NCI-H82 (cell line): ENCODE measurements at places on chromosomes 3 and 15.

GRCh38 chr3:101925564-101925963, 76.2 kb downstream of the NFKBIZ start:
- DNase-seq, result no peak

DNA sequence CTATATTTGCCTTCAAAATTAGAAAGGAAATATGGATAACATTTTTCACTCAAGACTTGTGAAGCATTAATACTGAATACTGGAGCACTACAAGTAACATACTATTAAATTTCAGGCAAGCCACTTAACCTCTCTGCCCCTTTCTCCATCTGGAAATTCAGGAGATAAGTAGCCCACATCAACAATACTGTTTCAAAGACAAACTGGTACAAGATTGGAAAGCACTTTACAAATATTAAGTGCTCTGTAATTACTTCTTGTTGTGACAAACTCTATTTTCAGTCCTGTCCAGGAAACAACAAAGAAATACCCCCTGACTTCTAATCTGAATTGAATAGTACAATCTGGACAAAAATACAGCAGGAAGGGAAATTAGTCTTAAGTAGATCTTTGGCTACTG, 49.3 kb downstream of the TMEM212 start:
- no peak for DNase-seq

- no peak for DNase-seq
These were observed 21.2 kb downstream of the UBE2Q2 start for GRCh38 chr15:75864213-75865059.

DNA sequence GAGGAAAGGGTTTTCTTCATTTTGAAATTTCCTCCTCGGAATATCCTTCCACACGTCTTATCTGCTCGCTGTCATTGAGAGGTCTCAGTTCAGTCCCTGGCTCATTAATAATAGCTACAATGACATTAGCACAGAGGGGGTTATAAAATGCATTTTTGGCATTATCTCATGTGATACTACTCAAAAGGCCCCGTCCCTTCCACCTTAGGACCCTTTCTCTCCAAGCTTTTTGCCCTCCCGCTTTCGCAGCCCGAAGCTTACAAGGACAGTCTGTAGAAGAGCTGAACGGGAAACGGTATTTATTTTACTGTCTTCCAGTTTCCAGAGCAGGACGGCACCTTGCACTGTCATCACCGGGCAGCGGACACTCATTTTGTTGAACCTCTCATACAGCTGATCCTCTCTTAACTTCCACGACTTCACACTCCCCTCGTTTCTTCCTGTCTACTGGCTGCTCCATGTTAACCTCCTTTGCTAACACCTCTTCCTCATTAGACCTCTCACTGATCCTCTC, 5.6 kb upstream of the PLEKHO2 start:
- DNase-seq, result no peak

DNA sequence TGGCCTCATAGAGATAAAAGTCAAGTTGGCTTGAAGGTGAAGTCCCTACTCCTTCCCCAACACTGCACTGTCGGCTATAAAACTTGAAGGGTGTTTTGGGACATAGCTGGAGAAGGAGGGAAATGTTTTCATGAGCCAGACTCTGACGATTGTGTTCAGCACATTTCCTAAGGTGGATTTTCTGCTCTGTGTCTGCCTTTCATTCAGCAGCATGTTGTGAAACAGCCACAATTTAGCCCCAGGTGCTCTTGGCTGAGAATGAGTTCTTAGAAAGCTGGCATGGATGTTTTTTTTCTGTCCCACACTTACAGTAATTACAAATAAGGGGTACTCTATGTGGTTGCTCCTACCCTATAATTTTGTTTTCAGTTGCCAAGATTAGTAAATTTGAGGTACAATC, 492.4 kb downstream of the MCTP2 start:
- no peak for DNase-seq

DNA sequence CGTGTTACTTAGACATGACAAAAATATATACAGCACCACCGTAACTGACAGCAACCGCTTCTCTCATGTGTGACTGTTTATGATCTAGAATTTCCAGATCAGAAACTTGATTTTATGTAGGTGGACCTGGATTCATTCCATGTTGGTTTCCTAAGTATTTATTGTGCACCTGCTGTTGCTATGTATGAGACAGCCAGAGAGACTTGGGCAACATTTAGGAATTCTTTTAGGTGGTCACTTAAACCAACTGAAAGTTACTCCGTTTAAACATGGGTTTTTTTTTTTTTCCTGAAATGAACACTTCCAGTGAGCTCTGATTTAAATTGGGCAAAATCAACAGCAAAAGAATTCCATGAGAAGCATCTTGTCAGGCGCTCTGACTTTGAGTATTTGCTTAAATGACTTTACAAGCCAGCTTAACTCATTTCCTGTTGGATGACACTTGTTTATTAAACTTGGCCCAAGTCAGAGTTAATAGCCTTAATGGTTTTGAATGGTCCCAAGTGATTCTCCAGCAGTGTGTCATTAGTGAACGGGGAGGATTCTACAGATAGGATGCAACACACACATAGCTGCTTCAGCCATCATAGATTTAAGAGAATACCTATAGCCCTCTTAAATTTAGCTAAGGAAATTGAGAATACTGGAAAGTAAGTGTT, 31.8 kb downstream of the MITF start:
- no peak for DNase-seq

DNA sequence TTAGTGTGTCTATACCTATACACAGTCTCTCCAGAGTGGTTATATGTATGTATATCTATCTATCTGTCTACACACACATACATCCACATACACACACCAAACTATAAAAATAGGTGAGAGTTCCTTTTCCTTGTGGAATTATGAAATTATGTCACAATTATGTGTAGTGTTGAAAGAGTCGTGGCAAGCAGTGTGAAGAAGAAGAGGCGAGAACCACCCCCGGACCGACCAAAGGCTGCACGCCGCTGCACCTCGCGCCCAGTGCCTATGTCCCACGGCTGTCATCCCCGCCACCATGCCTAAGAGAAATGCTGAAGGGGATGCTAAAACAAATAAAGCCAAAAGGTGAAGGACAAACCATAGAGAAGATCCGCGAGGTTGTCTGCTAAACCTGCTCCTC, 95.0 kb upstream of the RAP2B start:
- no peak for DNase-seq

DNA sequence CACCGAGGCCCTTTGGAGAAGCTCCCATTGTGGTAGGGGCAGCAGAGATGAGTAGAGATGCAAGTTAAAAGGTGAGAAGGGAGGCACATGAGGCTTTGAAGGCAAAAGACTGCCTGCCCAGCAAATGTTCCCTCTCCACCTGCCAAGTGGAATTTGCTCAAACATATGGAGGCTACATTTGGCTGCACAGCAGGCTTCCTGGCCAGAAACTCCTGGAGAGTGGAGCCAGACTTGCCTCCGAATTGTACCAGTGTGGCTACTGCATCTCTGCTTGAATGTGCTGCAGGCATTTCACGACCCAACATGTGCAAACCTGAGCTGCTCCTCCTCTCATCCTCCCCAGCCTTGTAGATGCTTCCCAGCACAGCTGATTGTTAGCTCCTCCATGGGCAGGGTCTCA, 229.2 kb downstream of the ZNF621 start:
- DNase-seq, result no peak

DNA sequence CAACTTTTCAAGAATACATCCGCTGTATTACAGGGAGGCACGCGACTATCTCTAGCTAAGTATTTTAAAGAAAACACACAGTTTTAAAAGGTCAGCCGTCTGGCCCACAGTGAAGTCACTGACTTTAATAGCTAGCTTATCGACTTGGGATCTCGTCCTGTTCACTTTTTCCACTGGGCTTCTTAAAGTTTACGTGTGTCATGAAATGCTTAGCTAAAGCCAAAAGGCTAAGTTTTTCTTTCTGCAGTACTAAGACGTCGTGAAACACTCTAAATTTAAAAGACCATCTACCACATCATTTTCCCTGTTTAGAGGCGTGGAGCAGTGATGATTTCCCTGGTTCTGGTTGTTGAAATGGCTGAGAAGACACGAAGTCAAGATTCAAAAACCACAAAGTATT, 27.1 kb downstream of the LRIG1 start:
- no peak for DNase-seq

DNA sequence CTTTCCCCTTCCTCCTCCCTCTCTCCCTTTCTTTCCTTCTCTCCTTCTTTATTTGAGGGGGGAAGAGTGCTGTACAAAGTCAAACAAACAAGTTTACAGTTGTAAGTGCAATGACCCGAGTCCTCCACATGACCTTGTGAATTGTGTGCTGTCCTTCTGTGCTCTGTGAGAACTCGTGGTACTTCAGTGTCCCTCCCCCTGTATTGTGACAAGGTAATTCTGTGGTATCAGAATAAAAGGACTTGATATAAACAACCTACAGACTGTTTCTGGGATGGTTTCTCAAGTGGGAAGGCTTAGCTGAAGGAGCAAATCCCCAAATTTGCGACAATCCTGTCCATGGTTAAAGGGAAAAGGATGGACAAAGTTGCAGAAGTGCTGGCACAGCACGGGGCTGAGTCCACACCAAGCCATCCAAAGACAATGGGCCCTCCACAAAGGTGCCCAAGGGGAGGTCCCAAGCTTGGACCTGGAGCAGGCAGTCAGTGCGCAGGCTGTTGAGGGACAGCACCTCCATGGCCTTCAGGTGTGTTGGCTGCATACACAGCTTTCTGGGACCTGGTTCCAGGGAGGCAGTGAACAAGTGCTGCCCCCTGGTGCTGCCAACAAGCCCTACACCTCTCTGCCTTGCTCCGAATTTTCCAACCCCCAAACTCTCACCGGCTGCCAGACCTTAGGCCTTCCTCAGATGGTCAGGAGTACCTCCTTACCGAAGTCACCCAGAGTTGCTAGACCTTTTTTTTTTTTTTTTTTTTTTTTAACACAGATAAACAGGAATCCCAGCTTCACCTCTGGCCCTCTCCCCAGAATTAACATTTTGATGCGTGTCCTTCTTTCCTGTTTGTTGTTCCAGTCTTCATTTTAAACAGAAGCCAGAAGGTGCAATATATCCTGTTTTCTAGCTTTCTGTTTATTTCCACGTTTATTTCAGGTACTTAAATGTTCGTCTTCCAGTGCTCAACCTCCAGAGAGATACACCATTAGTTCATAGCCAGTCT, 2.6 kb upstream of the APEH start:
- no peak for DNase-seq

DNA sequence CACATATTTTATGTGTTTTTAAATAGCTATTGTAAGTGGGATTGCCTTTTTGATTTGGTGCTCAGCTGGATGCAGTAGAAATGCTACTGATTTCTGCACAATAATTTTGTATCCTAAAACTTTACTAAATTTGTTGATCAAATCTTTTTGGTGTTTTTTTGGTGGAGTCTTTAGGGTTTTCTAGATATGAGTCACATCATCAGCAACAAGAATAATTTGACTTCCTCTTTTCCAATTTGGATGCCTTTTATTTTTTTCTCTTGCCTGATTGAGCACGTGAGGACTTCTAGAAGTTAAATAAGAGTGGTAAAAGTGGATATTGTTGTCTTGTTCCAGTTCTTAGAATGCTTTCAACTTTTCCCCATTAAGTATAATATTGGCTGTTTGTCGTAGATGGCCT, 51.3 kb downstream of the TLNRD1 start:
- DNase-seq, result no peak

DNA sequence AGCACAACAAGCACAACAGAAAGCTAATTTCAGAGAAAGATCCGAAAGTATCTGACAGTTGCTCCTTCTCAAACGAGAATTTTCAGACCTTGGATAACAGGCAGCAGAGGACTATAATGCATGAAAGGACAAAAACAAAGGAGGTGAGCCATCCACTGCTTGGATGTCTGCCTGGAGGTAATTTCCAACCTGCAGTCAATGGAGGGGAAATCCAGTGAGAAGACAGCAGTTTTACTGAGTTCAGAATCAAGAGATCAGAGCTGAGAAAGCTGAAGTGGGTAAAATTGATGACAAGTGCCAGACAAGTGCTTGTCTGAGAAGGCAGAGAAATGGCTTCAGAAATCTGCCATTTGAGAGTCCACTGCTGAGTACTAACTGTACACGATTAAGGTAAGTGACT, 22.1 kb downstream of the UBE3A start:
- DNase-seq, result no peak

DNA sequence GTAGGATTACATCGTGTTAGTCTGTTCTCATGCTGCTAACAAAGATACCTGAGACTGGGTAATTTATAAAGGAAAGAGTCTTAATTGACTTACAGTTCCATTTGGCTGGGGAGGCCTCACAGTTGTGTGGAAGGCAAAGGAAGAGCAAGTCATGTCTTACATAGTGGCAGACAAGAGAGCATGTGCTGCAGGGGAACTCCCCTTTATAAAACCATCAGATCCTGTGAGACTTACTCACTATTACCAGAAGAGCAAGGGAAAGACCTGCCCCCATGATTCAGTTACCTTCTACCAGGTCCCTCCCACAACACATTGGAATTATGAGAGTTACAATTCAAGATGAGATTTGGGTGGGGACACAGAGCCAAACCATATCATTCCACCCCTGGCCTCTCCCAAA, 3.4 kb downstream of the SLC25A26 start:
- DNase-seq, result no peak

- DNase-seq, result no peak
These were observed 6.2 kb downstream of the STIMATE start for GRCh38 chr3:52891164-52891563.

GRCh38 chr3:18643281-18643680, 218.1 kb upstream of the SATB1 start:
- no peak for DNase-seq

GRCh38 chr3:71057526-71057894, 526.0 kb downstream of the FOXP1 start:
- no peak for DNase-seq

DNA sequence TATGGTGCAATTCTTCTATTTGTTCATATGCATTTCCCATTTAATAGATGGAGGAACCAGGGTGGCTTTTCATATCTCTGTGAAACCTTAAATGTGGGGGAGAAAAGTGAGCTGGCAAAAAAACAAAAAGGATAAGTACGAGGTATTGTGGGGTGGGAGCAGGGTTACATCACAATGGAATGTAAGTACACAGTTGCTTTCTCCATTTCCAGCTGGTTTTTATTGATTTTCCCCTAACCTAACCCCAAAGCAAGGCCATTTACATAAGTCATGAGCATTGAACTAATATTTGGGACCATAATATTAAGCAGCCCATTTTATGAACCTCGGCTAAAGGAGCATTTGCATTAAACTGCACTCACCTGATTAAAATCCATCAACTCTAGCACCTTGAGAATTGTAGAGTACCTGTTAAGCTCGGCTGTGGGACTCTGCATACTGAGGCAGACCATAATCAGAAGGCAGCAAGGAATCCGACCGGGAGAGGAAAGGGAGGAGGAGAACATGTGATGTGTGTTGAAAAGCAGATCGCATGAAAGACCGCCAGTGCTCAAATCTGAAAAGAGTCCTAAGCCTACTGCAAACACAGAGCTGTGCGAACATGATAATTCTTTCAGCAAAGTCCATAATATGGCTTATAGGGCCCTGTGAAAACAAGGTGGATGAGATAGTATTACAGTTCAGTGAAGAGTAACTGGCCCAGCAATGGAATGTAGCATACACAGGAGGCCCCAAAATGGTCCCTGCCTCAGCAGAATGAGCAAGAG, 513.4 kb downstream of the FHIT start:
- DNase-seq, result no peak

GRCh38 chr15:48966595-48967301, 3.0 kb upstream of the SHC4 start:
- DNase-seq, result no peak
